ENCODE measurements at places on chromosomes 6 and 20.
A peak's percentile ranks its signal among the peaks of the same experiment; 100 is the strongest.

GRCh38 chr6:127319686-127320085, 23.7 kb downstream of the ECHDC1 start:
- no peak for DNase-seq

DNA sequence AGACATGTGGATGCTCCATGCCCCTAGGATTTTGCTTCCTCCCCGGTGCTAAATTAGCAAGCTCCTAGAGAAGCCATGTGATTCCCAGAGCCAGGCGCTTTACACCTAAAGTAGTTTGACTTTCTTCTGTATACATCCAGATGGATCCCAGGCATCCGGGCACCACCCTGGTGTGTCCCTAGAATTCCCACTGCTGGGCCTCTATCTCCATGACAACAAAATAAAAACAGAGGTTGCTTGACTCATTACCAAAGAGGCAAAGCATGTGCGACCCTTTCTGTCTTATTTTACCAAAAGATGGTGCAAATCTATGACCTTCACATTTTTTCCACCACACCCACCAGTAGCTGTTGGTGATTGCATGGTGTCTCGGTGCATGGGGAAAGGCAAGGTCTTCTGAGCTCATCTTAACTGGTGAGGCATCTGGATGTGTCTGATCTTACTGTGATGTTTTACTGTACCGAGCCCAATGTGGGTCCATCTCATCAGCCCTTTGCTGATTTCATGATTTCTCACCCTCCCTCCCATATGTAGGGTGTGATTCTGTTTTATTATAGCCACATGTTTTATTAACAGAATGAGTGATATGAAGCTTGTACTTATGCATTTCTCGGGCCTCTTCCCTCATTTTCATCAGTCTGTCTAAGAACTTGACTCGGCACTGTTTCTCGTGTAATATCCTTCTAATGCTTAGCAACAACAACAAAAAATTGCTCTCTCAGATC, 27.4 kb upstream of the VAPB start:
- no peak for DNase-seq

GRCh38 chr6:100565439-100566104, 100.9 kb upstream of the SIM1 start:
- DNase-seq = no peak

- peak; percentile 41 for DNase-seq
These were observed 7.8 kb downstream of the FOXF2 start for GRCh38 chr6:1396952-1397868.
